ENCODE measurements at places on chromosomes 16 and 17. TPM values are rescaled to one million over a fixed set of nuclear protein-coding genes. Genes with fewer than 3 reads are reported as not detected.

CCNF gene
- 105 TPM for total RNA-seq

DNA sequence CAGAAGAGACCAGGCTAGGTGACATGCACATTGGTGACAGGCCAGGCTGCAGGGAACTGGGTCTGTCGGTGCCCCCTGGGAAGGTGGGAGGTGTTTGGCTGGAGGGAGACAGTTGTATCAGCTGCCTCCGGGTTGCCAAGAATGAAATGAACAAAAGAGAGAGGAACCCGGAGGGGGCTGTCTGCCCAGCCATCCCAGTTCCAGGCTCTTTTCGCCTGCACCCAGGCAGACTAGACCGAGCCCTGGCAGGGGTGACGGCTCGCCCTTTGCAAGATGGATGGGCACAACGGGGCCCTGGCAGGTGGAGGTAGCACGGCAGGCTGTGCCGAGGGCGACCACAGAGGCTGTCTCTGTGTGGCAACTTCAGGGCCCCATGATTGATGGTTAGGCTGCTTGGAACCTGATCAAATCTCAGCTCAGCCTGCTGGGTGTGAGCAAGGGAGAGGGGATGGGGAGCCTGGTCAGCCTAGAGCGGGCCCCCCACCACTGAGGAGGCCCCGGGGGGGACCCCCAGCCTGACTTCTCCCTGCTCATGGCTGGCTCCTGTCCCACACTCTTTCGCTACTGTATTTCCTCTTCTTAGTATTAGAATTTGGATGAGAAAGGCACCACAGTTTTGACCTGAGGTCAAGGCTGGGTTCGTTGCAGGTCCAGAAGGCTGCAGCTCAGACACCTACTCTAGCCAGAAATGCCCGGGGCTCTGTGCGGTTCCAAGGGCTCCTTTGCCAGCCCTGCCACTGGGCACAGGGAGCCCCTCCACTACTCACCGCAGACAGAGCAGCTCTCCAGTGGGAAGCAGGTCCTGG is 118.9 kb upstream of the CHMP6 start:
- no peak for DNase-seq

GRCh38 chr16:24396350-24397271 is 140.5 kb downstream of the CACNG3 start:
- no peak for DNase-seq

- peak; percentile 40 for DNase-seq
These were observed 86.6 kb downstream of the SNX11 start for GRCh38 chr17:48194097-48194550.

CCL1 gene
- not detected for total RNA-seq

All from activated CD8-positive, alpha-beta T cell treated with anti-CD3 and anti-CD28 coated beads, Interleukin-2, amount 10 ng/mL, durations not matched to agents 7 days and 5 days (primary cell).